GM23248 (cell line): ENCODE measurements at places on chromosomes 4 and X.

DNA sequence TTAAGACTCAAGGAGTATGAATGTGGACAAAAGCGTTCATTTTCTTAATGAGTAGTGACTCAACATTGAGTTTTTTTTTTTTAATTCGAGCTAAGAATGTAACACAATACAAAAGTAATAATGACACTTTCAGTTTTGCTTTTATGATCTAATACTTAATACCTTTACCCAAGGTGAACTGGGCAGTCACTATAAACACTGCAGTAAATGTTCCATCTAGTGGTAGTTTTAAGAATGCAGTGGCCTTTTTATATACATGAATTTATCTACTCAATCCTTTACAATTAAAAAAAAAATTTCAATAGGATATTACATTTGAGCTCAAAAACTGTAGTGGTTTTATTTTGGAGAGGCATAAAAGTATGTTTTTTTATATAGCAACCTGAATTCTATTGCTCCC is 33.9 kb downstream of the PDK3 start:
- H3K36me3 ChIP-seq = no peaks in the 10 kb centered on the region
- H3K27ac ChIP-seq = no peak overlapping the region
- H3K4me3 ChIP-seq = no peak overlapping the region
- peak; percentile 20 for DNase-seq
- H3K27me3 ChIP-seq = no peaks in the 10 kb centered on the region

GRCh38 chrX:16603822-16604221 is 46.1 kb upstream of the S100G start:
- no peaks in the 10 kb centered on the region for H3K27me3 ChIP-seq
- no peaks in the 10 kb centered on the region for H3K36me3 ChIP-seq
- H3K27ac ChIP-seq = no peak overlapping the region
- no peak overlapping the region for H3K4me3 ChIP-seq

- H3K4me3 ChIP-seq = no peak overlapping the region
- H3K27ac ChIP-seq = no peak overlapping the region
- DNase-seq = no peak
- 0 out of 2 replicates have a peak, but pooled peaks cover 6% of the 10 kb centered on the region for H3K36me3 ChIP-seq
- H3K4me1 ChIP-seq = peaks cover 32% of the 10 kb centered on the region
Measured at GRCh38 chr4:186695392-186695791, 28.3 kb downstream of the FAT1 start.

GRCh38 chr4:9988363-9988749 is 32.9 kb downstream of the SLC2A9 start:
- H3K4me1 ChIP-seq = no peaks in the 10 kb centered on the region
- H3K4me3 ChIP-seq = no peak overlapping the region
- no peak overlapping the region for H3K27ac ChIP-seq
- no peaks in the 10 kb centered on the region for H3K27me3 ChIP-seq
- no peaks in the 10 kb centered on the region for H3K36me3 ChIP-seq
- DNase-seq = peak; percentile 53

- no peak overlapping the region for H3K4me3 ChIP-seq
- no peak overlapping the region for H3K27ac ChIP-seq
- DNase-seq = peak; percentile 14
- peaks cover 11% of the 10 kb centered on the region; the same call in 1 of the 2 replicates for H3K36me3 ChIP-seq
Measured at GRCh38 chr4:113591982-113592381, 169.6 kb downstream of the CAMK2D start.
